ENCODE measurements at places on chromosomes 13 and 19.

- no peak for DNase-seq
Observed at GRCh38 chr19:2047449-2048103, 3.5 kb downstream of the MKNK2 start.

- DNase-seq = no peak
Observed at GRCh38 chr19:16153582-16154336, 10.3 kb downstream of the HSH2D start.

DNA sequence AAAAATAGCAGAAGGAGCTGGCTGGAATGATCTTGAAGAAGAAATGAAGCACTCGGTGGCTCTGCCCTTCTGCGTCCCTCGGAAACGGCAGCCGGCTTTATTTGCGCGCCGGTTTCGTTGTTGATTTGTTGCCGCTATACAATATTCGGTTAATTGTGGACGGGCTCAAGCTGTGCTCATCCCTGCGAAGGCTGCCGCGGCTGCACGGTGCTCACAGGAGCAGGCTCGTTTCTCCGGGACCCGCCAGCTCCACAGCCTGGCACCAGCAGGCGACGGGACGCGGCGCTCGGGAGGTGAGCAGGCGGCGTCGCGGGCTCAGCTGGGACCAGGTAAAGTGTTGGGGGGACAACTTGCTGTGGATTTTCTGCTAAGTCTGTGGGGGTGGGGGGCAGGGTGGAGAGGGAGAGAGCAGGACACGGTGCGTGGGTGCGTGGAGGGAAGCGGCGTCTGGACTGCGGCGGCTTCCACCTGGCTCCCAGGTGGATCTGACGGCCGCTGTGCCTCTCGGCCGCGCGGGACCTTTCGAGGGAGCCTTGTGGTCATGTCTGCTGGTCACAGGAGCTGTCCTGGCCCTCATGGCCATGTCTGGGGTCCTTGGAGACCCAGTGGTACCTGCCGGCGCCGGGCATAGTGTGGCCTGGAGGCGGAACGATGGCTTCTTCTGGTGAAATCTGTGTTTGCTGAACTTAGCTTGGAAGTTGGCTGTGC is 90.9 kb downstream of the TEX29 start:
- no peak for DNase-seq

- peak; percentile 44 for DNase-seq
Observed at GRCh38 chr19:31071136-31071855, 277.9 kb downstream of the TSHZ3 start.

DNA sequence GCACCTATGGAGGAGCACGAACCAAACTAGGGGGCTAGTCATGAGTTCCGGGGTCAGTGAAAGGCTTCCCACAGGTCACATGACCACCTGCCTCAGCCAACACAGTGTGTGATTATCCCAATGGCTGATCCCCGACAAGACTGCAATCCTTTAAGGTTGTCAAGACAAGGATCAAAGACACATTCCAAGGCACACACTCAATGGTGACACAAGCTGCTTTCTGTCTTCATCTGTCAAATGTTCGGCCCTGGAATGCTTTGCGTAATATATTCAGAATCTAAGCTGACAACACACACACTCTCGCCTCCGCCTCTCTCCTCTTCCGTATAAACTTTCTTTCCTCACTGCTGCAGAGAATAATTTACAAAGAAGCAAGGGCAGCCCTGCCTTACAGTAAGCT is 11.7 kb downstream of the RANBP3 start:
- DNase-seq = peak; percentile 77

GRCh38 chr19:14019100-14019499 is 8.8 kb upstream of the RLN3 start:
- no peak for DNase-seq

DNA sequence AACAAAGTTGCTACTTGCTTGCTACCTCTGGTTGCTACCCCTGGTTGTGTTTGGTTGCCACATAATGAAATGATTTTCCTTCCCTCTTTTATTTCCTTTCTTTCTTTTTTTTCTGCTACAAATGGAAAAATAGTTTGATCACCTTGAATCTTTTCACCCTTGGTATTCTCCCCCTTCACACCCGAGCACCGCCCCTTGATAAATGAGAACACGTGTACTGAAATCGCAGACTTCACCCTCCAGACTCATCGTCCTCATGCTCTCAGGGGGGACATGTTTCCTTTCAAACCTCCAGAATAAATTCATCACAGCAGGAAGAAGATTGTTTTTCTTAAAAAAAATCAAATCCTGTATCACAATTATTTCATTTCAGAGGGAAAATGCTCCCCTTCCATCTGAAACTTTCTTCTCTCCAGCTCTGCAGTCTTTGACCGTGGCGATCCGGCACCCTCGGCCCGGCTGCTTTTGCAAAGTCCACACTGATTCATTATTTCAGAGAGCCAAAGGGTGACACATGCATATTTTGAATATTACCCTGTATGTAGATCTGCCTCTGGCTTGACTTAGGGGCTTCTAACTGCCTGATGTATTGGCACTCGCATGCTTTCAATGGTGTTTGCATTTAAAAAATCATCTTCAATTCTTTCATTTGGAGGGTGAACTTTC is 222.6 kb upstream of the MAB21L1 start:
- peak; percentile 90 for DNase-seq

GRCh38 chr13:80945328-80945727 is 604.4 kb upstream of the SPRY2 start:
- DNase-seq = no peak

- peak; percentile 90 for DNase-seq
Observed at GRCh38 chr19:15248648-15249527, 16.6 kb upstream of the EPHX3 start.

- no peak for DNase-seq
Observed at GRCh38 chr13:95471960-95472359, 80.6 kb upstream of the CLDN10 start.
